ENCODE measurements at places on chromosomes 2 and 18.

DNA sequence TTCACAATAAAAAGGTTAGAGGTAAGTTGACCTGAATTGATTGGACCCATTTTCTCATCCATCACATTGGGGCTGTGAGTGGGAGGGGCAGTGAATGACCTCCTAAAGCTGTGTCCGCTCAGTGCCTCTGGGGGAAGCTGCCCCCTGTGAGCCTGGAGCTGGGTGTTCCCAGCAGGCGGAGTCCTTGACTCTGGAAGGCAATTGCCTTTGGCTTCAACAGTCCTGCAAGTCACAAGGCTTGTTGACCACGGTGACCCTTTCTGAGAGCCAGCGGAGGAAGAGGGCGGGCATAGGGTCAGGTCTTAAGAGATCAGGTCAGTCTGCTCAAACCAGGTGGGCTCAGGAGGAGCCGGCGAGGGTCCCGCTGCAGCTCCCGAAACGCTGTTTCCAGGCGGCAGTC, 1.1 kb upstream of the CIDEA start:
- DNase-seq, result no peak

DNA sequence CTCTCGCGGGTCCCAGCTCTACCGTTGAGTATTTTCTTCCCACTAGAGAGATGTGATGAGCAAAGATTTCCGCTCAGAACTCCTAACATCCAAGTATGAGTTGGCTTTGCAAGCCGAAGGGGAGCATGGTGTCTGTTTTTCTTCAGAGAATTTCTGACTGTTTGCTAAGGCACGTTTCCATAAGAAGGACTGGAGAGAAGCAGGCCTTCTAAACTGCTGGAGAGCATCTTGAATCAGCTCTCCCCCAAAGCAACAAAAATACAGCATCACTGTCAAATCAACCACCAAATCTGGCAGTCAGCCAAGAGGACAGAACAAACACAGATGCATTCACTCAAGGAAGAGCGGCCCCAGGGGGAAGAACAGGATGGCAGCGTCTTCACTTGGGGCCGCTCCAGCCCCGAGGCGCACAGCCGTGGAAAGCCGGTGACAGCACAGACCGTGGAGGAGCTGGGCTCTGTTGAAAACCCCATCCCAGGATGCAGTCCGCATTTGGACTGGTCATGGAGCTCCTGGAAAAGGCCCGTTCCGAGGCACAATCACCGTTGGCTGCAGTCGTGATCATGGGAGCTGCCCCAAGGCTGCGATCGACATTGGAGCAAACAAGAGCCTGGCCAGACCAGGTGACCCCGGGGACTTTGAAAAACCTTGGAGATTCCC, 101.4 kb downstream of the NFATC1 start:
- no peak for DNase-seq

- no peak for DNase-seq
Measured at GRCh38 chr2:204133476-204133875, 196.9 kb downstream of the ICOS start.

- DNase-seq, result no peak
Measured at GRCh38 chr18:40006634-40007033, 1948.4 kb upstream of the PIK3C3 start.

- no peak for DNase-seq
Measured at GRCh38 chr18:2893056-2893455, 46.2 kb downstream of the EMILIN2 start.

GRCh38 chr2:236968101-236968879, 117.4 kb upstream of the COPS8 start:
- no peak for DNase-seq

DNA sequence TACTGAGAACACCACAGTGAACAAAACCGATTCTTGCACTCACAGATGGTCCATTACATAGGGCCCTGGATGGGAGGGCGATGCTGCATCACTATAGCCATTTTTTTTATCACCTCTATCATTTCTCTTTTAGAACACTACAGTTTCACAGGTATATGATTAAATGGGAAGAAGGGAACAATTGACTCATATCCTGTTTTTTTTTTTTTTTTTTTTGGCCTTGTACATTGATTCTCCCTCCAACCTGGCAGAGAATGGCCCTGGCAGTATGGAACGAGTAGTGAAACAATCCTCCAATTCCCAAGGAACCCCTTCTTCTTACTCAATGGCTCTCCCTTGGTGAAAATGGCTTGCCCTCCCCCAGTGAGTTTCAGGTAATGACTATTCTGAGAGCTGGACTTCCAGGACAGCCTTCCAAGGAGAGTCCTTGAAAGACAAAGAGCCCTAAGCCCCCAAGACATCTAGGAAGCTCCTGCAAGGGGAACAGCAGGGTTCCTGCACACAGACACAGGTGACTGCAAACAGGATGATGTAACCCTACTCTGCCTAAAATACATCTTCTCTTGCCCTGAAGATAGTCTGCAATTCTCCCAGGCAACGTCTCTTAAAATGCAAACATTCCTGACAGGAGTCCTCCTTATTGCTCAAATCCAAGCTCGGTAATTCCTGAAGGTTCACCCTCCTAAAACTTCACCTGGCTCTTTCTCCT, 405.4 kb downstream of the SETBP1 start:
- no peak for DNase-seq

- DNase-seq, result no peak
Measured at GRCh38 chr18:77091366-77091765, 41.2 kb downstream of the MBP start.

GRCh38 chr2:84701880-84702279, 179.0 kb downstream of the TRABD2A start:
- peak; percentile 91 for DNase-seq

GRCh38 chr2:195475336-195475735, 181.7 kb upstream of the SLC39A10 start:
- no peak for DNase-seq

- no peak for DNase-seq
Measured at GRCh38 chr2:38298539-38298938, 78.5 kb downstream of the ATL2 start.

DNA sequence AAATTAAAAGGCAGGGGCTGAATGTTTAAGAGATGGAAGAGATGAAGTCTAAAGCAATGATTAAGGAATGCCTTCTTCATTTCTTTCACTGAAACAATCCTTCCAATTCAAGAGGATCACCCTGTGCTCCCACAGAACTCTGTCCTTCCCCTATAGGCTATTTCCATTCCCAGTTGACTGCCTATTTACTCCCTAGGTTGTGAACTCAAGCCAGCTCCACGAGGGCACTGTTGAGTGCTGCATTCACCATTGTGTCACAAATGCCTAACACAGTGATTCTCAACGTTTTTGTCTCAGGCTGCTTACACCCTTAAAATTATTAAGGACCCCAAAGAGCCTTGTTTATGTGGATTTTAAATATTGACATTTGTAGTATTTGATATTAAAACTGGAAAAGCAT, 112.4 kb downstream of the AOX1 start:
- no peak for DNase-seq

GRCh38 chr18:36499938-36500337, 202.4 kb downstream of the FHOD3 start:
- DNase-seq, result no peak

DNA sequence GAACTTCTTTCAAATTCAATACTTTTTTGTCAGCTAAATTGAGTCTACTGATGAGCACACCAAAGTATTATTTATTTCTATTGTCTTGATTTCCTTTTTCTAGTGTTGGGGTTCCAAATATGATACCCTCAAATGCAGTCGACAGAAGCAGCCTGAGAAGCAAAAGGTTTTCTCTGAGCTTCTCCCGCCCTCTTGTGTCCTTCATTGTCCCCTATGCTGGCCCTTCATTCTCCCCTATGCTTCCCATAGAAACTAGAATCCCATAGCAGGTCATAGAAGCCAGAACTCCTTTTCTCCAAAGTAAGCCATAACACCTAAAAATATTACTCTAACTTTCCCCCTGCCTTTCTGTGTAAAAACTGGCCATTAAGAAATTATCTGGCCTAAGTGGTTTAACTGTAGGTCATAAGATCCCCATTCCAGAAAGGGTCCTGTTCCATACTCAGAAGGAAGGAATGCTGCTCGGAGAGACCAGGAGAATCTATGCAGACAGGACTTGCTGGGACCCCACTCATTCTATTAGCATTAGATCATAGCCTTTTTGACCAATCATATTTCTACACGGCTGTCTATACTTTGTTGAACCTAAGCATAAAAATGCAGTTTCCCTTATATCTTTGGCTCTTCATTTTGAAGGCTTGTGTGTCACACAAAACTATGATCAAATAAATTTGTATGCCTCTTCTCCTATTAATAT, 764.6 kb upstream of the PKDCC start:
- peak; percentile 67 for DNase-seq

GRCh38 chr2:2808551-2809058, 477.5 kb upstream of the MYT1L start:
- no peak for DNase-seq

- DNase-seq, result no peak
Measured at GRCh38 chr2:174846218-174846617, 81.9 kb upstream of the CHRNA1 start.

DNA sequence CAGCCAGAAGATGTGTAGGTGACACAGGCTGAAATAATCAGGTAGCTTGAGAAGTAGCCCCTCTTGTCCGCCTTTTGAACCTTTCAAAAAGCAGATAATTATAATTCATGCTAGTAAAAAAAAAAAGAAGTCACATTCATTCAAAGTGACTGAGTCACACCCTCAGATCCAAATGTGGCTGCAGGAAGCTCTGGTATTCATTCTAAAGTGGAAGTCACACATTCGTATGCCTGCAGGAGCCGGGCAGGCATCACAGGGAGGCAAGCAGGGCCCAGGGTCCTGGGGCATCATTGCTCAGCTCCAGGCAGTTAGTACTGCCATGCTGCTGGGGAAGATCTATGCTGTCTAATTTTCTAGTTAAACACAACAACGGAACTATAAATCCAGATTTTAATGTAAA, 21.7 kb upstream of the RAB11FIP5 start:
- DNase-seq, result peak; percentile 70

DNA sequence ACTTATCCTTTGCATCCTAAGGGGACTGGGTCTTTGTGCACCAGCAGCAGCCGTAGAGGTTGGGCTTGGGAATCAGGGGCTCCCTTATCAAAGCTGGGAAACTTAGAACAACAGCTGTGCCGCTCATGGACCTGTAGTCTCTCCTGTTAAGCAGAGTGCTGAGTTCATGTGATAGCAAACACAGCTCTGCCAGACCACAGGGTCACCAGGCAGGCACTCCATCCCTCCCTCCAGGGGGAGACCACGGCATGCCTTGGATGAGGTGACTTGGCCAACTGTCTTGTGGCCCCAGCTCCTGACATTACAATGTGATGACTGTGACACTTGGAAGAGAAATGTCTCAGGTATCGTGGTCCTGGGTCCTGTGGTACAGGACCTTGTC, 60.0 kb downstream of the DGKD start:
- peak; percentile 51 for DNase-seq

GRCh38 chr2:170170281-170171040, 7.5 kb upstream of the MYO3B start:
- DNase-seq, result no peak

DNA sequence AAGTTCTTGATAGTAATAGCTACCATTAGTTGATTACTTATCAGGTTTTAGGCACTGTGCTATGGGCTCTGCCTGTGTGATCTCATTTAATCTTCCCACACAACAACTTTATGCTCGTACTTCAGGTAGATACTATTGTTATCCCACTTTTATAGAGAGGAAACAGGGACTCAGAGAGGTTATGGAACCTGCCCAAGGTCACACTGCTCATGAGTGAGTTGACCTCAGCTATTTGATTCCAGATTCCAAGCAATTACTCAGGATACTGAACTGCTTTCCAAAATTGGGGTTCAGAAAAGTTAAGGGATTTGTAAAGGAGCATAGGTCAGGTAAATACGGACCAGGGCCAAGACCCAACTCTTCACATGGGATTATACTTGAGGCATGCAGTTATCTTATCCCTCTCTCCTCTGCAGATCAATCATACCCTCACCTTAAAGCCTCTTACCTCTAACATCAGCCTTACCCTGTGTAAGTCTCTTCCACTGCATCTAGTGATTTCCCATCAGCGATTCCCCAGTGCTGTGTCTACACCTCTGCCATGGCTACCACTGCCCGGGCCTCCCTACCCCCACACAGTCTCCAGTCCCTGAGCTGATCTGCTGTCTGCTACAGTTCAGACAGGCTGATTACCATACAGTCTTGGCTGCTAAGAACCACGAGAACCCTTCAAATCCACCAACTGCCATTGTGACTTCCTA, 74.4 kb downstream of the ANTXR1 start:
- DNase-seq, result no peak

GRCh38 chr2:237752761-237753165, 45.8 kb upstream of the RBM44 start:
- no peak for DNase-seq

GRCh38 chr18:36850527-36851201, 21.7 kb downstream of the KIAA1328 start:
- DNase-seq, result peak; percentile 94

DNA sequence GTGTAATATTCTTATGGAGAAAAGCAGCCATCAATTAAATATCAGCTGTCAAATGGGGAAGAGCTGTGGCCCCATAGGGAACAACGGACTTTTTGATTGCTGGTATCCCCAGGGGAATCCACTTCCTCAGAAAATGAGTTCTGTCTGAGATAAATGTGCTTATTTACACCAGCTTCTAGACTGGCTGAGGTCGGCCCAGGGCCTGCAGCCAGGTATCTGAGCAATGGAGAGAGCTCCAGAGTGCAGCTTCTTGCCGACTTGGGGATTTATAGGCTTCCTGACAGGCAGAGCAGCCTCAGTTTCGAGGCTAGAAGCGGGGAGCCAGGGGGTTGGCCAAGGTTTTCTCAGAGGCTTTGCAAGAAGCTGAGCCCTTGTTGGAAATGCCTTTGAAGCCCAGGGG, 67.2 kb downstream of the MCFD2 start:
- DNase-seq, result no peak

Data from ELR (cell line).